ENCODE measurements at places on chromosomes 12 and 14. TPM values are rescaled to one million over a fixed set of nuclear protein-coding genes. Genes with fewer than 3 reads are reported as not detected.

The ASB2 gene
- 0.77 TPM for total RNA-seq

The C1QL4 gene
- total RNA-seq: 0.28 TPM

The CD163 gene
- total RNA-seq: not detected

The SMCO2 gene
- 0.80 TPM for total RNA-seq

The PLA2G1B gene
- total RNA-seq: not detected

The AMN1 gene
- 7.1 TPM for total RNA-seq

The POLE2 gene
- 34.0 TPM for total RNA-seq

DNA sequence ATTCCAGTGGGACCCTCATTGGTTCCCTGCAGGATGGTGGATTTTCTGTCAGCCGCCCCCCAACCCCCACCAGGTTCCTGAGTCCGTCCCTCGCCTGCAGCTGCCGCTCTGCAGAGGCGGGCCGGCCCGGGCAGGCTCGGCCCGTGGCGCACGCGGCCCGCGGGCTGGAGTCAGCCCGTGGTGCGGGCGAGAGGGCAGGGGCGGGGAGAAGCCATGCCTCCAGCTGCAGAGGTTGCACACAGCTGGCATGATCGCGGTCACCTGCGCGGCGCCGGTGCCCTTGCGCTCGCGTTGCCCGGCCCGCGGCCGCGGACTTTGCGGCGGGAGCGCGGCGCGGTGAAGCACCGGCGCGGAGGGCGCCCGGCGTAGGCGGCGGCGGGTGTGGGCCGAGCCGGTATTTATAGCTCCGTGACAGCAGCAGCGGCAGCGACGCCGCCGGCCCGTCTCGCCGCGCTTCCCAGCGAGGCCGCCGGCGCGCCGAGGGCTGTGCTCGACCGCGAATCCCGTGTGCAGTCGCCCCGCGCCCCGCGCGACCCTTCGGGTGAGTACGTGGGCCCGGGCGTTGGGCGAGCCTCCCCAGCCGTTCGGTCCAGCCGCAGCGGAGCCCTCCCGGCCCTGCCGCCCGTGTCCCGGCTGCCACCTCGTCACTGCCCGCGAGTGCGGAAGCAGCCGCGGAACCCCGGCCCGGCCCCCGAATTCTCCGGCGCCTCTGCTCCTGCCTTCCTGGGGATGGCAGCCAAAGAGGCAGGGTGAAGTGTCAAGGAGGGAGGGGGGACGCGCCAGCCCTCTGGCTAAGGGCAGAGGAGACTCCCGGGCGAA lies at the start of gene TMEM117:
Gene TMEM117, plus strand, starts transcription at position 426 of the 819 bp plus-strand sequence.
- DNase-seq: no peak
- H3K4me3 ChIP-seq: peak within 1 kb of the TSS; percentile 61
- 0 out of 2 replicates have a peak, but pooled peaks cover 2% of the 10 kb centered on the region for H3K4me1 ChIP-seq
- peaks cover 15% of the 10 kb centered on the region for H3K27me3 ChIP-seq
- no peak within 1 kb of the TSS for H3K27ac ChIP-seq

- no peaks in the 10 kb centered on the region for H3K27me3 ChIP-seq
- H3K4me3 ChIP-seq: no peak overlapping the region
- DNase-seq: no peak
- no peak overlapping the region for H3K27ac ChIP-seq
- no peaks in the 10 kb centered on the region for H3K36me3 ChIP-seq
These were observed 6.2 kb upstream of the GNPNAT1 start for GRCh38 chr14:52797653-52798052.

DNA sequence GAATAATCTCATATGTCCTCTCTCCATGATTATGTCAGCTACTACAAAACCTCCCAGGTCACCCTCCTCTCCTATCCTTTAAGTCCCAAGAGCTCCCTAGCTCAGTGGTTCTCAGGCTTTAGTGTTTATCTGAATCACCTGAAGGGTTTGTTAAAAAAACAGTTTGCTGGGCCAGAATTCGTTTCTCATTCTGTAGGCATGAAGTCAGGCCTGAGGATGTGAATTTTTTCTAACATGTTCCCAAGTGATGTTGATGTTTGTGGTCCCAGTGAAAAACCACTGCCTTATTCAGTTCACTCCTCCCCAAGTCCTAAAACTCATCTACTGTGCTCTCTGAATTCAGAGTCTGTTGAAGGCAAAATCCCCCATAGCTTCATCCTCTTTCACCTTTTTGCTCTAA lies 241.4 kb downstream of the ETNK1 start:
- no peaks in the 10 kb centered on the region for H3K36me3 ChIP-seq
- H3K27me3 ChIP-seq: no peaks in the 10 kb centered on the region
- no peak overlapping the region for H3K4me3 ChIP-seq

DNA sequence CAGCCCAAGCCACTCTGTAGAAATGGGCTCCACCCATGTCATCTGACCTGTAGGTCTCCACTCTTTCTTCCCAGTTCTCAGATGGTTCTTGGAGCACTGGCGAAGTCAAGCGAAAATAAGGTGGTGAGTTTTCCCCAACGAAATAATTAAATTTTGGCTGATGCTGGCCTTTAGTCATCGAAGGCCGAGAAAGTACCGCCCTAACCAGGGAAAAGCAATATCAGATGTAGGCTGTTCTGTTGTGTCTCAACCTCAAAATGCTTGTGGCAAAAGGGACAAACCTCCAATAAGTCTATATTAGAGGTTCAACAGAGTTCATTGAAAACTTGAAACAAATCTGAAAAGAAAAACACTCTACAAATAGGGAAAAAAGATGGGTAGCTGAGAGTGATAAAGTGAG lies 48.6 kb upstream of the BCAT1 start:
- no peak overlapping the region for H3K27ac ChIP-seq
- H3K4me1 ChIP-seq: no peaks in the 10 kb centered on the region
- no peak for DNase-seq
- H3K4me3 ChIP-seq: no peak overlapping the region

DNA sequence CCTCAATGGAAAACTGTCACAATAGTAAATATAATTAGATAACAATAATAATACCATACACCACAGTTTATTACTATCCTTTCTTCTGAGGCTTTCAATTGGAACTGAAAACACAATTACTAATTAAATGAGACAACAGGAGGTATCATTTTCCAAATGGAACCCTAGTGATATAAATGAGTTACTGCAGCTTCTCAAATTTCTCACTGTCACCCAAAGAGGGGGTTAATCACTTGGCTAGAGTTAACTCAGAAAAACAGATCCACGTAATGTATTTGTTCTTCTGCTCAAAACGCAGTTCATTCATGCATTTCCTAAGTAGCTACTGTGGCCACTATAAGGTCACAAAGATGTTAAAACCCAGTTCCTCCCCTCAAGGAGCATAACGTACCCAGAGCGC lies 120.9 kb upstream of the FOXN3 start:
- H3K4me3 ChIP-seq: no peak overlapping the region
- H3K27ac ChIP-seq: no peak overlapping the region

- no peak overlapping the region for H3K27ac ChIP-seq
- H3K4me1 ChIP-seq: no peaks in the 10 kb centered on the region
- H3K4me3 ChIP-seq: no peak overlapping the region
- H3K36me3 ChIP-seq: no peaks in the 10 kb centered on the region
- DNase-seq: no peak
These were observed 25.4 kb downstream of the IL31 start for GRCh38 chr12:122148657-122149056.

All from H1 (cell line).